ENCODE measurements at places on chromosomes 6 and 20.

- no peak for DNase-seq
Observed at GRCh38 chr6:56637640-56638039, 5.0 kb downstream of the DST start.

- no peak for DNase-seq
Observed at GRCh38 chr6:114650891-114651290, 308.1 kb upstream of the HS3ST5 start.

DNA sequence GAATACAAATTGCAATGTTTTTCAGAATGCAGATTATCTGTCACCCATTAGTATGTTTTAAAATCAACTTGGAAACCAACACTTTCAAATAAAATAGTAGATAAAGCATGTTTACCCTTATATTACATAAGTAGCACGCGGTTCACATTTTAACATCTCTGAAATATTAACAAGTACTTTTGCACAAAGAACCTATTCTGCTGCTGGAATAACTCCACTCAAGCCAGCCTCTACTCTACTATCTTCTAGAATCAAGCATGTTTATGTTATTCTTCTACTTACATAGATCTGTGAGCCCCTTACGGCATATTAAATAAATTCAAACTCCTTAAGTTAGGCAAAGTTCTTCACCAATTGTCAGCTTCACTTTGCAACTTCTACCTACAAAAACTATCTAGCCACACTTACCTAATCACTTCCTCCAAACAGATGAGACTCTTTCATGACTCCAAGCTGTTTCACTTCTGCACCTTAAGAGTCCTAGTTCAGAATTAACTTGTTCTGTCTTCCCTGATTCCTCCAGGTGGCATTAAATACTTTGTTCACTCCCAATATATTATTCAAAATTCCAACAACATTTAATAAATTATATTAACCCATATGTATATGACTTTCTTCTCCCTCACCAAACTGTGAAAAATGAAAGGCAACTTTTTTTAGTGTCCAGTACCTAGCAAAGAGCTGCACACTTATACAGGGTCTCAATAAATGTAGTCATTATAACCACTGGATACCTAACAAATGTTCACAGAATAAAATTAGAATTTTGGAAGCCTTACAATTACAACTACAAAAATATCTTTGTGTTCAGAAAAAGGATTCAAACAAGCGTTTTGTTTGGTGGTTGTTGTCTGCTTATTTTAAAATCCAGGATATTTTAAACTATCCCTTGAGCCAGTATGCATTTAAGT is 12.1 kb downstream of the CEP85L start:
- no peak for DNase-seq

- DNase-seq: peak; percentile 56
Observed at GRCh38 chr20:25987073-25987927, 290.6 kb upstream of the ZNF337 start.

- DNase-seq: no peak
Observed at GRCh38 chr6:162050579-162050978, 677.0 kb downstream of the PRKN start.

DNA sequence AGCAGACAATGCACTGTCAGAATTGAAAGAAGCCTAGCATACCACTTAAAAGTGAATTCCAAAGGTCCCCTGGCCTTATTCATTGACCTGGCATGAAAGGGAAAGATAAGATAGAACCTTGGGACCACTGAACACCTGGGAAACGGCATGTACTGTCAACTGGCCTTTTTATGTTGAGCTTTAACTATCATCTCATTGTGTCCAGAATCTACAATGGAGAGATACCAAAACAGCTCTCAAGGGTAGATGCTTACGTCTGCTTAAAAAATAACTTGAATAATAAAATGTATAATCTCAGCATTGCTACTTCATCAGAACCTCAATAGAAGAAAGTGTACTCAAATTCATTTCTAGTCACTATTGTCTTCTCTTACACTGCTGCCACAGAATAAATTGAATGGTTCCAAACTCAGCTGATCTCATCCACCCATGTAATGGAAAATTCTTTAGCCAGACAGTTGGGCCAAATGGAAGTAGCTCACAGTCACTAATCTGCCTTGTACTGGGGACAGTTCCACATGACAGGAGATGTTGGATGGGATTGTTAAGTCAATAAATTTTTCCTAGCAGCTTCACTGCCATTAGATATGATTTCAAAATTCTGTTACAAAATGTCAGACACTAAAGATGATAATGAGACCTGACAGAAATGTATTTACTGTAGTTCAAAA is 93.8 kb downstream of the MLIP start:
- DNase-seq: no peak

GRCh38 chr20:17683218-17684076 is 1.4 kb upstream of the RRBP1 start:
- DNase-seq: no peak

- no peak for DNase-seq
Observed at GRCh38 chr20:60016406-60016805, 58.2 kb downstream of the CDH26 start.

DNA sequence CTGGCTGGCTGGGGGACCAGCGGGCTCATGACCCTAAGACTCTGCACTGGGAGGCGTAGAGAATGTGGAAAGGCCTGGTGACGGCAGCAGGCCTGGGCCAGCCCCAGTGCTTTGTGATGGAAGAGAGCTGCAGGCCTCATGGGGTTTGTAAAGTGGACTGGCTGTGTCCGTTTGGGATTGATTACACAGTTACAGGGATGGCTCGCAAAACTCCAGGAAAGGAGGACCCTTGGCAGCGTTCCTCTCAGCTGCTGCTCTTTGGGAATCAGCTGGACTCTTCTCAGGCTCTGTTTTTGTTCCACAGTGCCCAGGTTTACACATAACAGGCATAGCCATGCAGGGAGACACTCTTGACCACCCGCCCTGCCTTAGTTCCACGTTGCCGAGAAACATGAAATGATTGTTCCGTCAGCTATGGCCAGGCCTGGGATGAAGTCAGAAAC is 89.0 kb downstream of the SLX4IP start:
- no peak for DNase-seq

DNA sequence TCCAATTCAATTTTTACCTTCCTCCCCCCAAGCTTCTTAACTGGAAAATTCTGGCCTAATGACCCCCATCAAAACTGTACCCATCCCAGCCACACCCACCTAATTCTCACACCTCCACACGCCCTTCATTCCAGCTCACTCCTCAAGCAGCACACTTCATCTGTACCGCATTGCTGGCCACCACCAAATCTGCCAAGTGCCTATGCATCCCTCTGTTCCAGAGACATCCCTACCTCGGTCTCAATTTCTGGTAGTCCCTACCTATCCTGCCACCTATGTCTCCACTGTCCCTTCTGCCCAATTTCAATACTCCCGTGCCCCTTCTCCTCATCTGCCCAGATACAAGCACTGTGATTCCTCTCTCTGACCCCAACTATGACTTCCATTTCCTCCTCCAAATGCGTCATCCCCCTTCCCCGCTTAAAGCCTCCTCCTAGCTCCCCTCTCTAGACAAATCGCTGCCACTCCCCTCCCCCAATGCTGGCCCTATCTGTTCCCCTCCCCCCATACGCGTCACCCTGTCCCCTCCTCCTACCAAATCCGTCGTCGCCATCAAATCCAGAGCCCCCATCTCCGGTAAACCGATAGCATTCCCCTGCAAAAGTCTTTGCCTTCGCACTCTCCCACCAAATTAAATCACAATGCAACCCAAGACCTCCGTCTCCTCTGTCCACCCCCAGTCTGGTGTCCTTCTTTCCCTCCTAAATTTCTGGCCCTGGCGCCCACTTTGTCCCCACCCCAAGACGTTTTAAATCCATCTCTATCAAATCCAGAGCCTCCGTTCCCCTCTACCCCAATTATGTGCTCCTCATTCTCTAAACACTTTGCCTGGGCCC is 1.2 kb downstream of the MTCH1 start:
- peak; percentile 37 for DNase-seq

DNA sequence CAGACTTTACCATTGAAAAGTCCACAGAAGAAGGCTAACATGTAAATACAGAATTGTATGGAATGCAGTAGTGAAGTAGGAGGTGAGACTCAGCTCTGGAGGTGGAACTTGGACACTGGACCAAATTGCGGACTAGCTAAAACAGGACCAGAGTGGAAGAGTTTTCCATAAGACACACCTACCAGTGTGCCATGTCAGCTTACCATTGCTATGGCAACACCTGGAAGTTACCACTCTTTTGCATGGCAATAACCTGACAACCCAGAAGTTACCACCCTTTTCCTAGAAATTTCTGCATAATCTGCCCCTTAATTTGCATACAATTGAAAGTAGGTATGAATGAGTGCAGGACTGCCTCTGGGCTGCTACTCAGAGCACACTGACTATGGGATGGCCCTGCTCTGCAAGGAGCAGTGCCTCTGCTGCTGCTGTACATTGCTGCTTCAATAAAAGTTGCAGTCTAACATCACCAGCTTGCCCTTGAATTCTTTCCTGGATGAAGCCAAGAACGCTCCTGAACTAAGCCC is 569.6 kb upstream of the FLRT3 start:
- no peak for DNase-seq

DNA sequence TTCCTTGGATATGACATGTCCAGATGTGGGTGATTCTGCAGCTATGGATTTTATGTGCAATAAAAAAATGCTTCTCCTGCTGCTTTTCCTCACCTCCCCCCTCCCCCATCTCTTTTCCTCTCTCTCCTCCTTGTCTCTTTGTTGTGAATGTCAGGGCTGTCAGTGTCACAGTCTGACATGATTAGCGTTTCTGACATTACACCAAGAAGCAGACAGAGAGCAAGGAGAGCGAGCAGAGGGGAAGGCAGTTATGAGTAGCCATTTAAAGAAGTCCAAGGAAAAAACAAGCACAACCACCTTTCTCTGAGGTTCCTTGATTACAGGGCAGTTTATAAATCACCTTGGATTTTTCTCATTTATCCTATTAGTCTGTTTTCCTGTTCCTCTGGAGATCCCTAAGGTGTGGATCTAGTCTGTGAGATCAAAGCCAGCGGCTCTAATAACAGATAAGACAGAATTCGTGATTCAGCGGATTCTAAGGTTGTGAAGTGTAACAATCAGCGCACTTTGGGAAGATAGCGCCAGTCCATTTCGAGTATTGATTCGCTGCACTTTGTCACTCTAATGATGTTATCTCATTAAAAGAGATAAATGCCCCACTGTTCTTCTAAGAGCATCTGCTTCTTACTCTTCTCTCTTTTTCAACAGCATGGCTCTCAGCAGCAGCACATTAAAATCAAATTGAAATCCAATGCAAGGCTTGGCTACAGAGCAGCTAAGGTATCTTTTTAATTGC is 101.4 kb downstream of the BACH2 start:
- DNase-seq: no peak

DNA sequence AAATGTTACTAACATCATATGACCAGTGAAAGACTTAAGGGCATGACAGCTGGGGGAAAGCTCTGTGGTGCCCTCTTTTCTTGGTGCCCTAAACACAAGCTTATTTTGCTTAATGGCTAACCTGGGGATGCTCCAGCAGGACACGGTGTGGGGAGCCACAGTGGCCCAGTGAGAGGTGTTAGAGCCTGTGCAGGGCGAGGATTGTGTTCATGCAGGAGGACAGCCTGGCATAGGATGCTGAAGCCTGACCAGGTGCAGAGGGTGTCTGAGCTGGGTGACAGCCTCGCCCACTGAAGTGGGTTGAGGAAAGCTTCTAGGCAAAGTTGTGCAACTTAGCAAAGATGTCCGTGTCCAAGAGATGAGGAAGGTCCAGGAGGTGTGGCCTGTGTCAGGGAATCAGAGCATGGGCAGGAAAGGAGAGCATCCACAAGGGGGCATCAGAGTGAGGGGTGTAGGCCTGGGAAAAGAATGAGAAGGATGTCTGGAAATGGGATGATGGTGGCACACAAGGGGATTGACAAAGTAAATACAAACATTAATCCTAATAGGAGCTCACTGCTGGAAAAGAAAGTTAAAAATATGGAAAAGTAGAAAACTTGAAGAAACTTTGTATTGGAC is 33.9 kb downstream of the SLC17A4 start:
- peak; percentile 19 for DNase-seq

GRCh38 chr6:7087066-7087465 is 20.7 kb upstream of the RREB1 start:
- no peak for DNase-seq

DNA sequence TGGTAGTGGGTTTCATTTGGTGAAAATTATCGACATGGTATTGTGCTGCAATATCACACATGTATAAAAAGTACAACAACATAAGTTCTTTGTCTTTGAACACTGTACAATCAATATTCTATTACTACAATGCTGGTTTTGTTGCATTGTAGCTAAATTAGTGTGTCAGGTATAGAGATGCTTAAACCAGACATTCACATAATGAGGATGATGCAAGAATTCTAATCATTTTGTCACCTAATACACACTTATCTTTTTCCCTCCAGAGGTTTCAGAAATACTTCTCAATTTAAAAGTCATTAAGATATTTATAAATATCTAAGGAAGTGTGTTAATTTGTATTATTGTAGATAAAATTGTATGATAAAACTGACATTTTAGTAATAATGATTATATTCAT is 174.8 kb upstream of the MAN1A1 start:
- DNase-seq: no peak

DNA sequence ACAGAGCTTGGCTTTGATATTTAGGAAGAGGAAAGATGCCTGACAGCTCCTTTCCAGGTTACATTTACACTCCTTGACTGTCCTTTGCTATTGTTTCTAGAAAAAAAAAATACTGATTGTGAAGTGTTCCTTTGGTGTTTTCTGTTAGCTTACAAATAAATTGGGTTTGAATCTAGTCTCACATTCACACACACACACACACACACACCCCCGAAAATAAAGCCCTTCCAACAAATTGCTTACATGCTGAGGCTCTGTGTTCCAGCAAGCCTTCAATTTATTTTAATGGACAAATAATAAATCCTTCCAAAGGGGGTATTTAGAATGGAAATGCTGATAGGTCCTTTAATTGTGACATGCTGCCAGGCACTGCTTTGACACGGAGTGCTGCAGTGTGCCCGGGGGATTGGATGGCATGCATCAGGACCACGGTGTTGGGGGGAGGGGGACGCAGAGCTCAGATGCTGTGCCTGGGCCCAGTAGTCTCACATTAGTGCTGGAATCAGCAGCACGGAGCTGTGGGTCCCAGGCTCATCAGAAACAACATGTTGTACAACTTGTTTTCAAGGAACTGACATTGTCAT is 199.9 kb downstream of the CD83 start:
- no peak for DNase-seq

DNA sequence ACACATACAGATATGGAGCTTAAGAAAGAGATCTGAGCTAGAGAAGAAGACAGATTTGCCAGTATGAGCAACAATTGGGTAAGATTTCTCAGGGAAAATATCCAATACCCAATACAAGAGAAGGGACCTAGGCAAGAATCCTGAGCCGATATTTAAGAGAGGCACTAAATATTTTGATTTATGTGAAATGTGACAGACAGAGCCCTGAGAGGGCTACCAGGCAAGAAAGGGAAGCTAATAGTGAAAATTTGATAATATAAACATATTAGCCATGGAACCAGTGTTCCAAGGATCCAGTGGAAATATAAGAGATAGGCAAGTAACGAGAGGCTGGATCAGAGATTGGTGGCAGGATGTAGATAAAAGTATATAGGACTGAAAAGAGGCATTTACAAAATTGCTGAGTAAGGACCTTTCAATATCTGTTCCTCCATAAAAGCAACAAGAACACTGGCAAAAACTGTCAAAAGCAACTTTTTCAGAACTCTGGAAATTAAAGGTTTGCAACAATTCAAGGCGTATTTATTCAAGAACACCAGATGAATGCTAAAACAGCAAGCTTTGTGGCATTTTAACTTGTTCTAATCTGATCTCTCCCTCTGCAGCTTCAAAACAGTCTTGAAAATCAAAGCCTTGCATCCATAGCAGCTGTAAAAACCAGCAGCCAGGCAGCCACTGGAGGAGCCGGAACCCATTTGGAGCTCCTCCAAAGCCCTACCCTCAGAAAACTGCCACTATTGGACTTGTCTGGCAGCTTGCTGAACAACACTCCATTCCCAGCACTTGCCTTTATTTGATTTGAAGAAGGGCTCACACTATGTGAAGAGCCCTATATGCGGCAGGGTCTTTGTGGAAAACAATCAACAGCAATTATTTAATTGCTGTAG is 58.8 kb downstream of the REV3L start:
- no peak for DNase-seq
